ENCODE measurements at places on chromosomes 2 and 18.

- DNase-seq, result no peak
Measured at GRCh38 chr2:19982268-19982667, 7.6 kb downstream of the WDR35 start.

- DNase-seq, result no peak
Measured at GRCh38 chr2:28277466-28277865, 115.2 kb upstream of the FOSL2 start.

DNA sequence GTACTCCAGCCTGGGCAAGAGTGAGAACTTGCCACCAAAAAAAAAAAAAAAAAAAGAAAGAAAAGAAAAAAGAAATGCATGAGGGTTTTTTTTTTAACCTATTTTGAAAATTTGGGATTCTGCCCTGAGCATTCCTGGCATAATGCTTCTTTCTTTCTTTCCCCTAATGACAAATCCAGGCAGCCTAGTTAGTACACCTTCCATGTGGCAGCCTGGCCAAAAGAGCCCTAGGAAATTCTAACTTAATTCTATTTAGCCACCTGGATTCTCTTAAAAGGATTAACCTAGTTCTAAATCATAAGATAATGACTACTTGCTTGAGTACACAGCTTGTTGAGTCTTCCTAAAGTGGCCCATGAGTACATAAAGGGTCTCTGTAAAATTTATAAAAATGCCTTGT is 160.1 kb downstream of the THADA start:
- no peak for DNase-seq

DNA sequence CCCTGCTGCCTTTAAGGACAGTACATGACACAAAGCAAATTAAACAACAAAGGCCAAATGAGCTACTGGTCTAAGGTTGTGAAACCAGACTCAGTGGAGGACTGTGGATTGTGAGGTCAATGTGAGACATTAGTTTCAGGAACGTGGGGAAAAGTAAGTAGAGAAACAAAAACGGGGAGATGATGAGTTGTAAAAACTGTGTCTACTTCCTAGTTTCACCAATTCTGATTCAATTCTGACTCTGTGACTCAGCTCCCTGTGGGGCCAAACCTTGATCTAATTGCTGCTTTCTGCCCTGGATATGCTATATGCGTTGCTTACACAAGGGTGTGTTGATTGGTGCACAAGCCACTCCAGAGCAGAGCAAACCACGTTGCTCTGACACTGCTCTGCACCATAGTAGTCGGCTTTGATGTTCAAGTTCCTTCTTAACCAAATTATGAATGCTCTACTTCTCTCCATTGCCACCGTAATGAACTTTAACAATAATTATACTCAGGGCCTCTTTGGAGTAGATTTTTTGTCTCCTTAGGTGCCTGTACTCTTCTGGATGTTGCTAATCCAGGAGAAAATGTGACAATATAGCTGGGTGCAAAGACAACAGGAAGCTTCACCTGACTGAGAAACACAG is 1640.1 kb upstream of the CELF4 start:
- DNase-seq, result no peak

DNA sequence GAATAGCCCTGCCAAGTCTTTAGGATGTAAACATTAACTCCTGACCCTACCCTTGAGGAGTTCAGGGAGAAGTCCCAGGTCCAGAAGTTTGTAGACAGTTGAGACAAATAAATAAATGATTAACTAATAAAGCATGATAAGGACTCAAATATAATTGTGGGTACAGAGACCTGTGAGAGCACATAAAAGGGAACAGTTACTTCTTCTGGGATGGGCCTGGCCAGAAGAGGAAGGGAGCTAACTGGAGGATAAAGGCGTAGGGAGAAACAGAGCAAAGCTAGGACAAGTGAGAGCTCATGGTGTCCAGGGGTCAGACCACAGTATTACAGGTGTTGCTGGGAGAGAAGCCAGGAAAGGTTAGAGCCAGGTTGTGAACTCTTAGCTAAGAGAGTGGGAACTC is 3.0 kb downstream of the LCLAT1 start:
- DNase-seq, result no peak

GRCh38 chr2:209473930-209474419 is 50.1 kb downstream of the MAP2 start:
- DNase-seq, result peak; percentile 93

GRCh38 chr2:201471732-201472393 is 20.3 kb downstream of the STRADB start:
- peak; percentile 6 for DNase-seq

DNA sequence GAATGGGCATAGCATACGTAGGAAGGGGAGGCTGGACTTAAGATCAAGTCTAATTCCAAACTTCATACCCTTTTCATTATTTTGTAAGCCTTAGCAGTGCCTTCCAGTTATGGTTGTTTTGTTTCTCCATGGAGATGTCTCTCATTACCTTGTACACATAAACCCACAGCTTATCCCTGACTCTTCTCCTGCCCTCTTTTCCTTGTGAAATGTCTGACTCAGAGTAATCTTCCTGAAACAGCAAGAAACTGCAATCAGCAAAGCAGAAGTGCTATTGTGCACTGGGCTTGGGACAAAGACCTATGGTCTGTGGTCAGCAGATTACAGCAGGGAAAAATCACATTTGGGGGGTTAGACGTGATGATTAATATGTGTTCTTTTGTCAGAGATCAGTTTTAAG is 176.7 kb downstream of the IKZF2 start:
- DNase-seq, result peak; percentile 62

- DNase-seq, result no peak
Measured at GRCh38 chr2:52879561-52879960, 888.0 kb upstream of the CHAC2 start.

DNA sequence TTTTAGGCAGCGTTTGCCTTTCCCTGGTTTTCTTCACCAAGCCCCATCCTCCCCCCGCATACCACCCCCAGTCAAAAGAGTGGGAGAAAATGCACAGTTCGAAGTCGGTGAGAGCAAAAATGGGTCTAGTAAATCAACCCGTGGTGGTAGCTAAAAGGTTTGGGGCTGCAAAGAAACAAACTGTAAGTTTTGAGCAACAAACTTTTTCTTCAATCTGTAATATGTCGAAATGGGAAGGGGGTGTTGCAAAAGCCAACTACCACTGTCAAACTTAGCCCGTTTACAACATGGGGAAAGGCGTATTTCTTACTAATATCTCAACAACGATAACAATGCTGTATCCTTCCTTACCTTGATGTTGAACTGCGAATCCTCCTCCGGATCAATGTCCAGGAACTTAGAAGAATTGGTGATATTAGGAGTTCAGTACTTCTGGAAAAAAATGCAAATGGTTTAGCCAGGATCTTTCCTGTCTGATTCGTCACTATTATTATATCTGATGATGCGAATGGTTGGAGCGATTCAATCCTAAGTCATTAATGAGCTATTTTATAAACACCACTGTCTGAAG is 2.4 kb upstream of the SATB2 start:
- DNase-seq, result peak; percentile 57

GRCh38 chr18:41134426-41134825 is 820.6 kb upstream of the PIK3C3 start:
- no peak for DNase-seq

DNA sequence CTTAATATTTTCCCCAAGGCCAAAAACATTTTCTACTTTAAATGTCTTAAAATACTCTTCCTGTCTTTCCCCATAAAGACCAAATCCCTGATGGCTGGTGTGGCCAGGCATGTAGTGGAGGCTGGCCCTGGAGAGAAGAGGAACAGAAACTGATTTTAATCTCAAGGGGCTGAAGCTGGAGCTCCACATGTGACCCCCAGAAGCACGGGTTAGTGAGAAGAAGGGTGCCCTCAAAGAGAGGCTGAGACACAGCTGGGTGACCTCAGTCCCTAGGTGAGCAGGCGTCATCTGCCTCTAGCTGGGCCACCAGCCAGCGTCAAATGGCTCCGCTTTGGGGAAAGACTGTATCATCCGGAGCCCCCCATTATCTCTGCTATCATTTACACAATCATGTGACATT is 19.3 kb upstream of the TMEM18 start:
- no peak for DNase-seq

- DNase-seq, result no peak
Measured at GRCh38 chr2:135820003-135820618, 16.9 kb downstream of the LCT start.

GRCh38 chr2:236790963-236791362 is 221.3 kb downstream of the ACKR3 start:
- no peak for DNase-seq

DNA sequence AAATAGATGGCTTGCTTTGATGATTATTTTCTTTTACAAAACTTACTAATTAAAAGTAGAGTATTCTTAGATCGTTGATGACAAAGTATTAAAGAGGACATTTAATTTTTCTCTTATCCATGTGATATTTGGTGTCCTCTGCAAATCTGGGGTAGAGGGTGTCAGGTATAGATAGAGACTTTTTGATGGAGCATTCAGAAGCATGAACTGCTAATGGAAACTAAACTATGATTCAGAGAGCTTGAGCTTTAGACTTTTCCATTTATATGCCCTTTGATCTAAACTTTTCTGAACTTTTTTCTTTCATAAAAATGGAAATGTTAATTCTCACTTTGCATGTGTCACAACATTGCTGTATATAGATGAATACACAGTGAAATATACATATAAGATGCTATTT is 619.7 kb downstream of the PLCL1 start:
- no peak for DNase-seq

GRCh38 chr18:76202322-76202721 is 292.7 kb downstream of the ZNF516 start:
- no peak for DNase-seq

- DNase-seq, result no peak
Measured at GRCh38 chr2:237919593-237919992, 47.2 kb upstream of the UBE2F start.

- no peak for DNase-seq
Measured at GRCh38 chr2:33570681-33571080, 28.4 kb downstream of the FAM98A start.

GRCh38 chr2:62964671-62965070 is 86.0 kb upstream of the OTX1 start:
- no peak for DNase-seq

DNA sequence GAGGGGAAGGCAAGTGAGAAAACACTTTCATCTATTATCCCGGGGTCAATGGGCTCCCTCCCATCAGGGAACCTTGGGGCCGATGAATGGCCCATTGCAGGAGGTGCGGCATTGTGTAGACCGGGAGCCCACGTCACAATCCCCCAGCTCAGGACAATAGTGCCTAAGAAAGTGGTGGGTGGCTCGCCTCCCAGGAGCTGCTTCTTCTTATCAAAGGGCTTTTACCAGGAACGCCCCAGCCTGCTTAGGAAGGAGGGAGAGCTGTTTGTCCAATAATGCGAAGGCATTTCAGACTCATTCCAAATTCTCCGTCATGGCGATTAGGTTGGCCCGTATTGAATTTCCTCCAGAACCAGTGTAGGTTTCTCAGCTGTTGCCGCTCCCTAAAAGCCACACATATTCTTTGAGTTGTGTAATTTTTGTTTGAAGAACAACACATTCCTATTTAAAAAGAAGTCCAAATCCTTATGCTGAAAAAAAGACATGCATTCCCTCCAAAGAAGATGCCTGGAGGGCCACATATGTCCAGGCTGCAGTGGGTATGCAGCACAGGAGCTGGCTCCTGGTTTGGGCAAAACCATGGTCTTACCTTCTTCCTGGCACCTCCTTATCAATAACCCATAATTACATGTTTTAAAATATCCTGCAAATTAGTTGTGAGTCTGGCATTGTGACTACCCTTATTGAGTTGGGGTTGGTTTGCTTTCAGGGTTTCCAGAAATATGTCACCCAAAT is 264.7 kb downstream of the MYCN start:
- no peak for DNase-seq

GRCh38 chr2:99338029-99338585 is 918 bp downstream of the EIF5B start:
- peak; percentile 23 for DNase-seq

GRCh38 chr2:53233759-53234547 is 533.7 kb upstream of the CHAC2 start:
- no peak for DNase-seq

DNA sequence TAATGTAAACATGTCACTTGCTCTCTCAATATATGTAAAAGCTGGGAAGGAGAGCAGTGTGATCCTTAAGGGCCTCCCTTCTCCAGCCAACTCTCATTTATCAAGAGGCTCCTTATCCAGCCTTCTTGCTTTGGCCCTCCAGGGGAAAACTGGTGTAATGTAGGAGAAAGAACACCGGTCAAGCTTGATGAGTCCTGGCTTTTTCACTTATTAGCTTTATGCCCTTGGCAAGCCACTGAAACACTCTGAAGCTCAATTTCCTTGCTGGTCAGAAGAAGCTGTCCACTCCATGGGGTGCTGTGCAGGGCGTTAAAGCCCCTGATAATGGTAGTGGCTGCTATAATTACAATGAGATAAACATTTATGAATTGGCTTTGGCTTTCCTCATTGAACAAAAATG is 251.2 kb upstream of the RBBP8 start:
- DNase-seq, result no peak

DNA sequence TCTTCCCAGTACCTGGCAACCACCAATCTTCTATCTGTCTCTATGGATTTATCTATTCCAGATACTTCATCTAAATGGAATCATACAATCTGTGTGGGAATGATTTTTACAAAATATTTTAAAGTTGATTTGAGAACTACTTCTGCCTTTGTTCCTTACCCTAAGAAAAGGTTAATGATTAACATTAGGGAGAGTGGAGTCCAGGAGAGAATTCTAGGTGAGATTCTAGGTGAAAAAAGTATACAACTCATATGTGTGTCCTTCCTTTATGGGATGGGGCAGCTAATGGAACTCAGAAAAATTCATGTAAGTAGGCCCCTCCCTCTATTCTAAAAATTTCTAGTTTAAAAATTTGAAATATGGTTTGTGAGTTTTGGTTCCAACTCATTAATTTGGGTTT is 35.9 kb upstream of the WDSUB1 start:
- DNase-seq, result no peak

DNA sequence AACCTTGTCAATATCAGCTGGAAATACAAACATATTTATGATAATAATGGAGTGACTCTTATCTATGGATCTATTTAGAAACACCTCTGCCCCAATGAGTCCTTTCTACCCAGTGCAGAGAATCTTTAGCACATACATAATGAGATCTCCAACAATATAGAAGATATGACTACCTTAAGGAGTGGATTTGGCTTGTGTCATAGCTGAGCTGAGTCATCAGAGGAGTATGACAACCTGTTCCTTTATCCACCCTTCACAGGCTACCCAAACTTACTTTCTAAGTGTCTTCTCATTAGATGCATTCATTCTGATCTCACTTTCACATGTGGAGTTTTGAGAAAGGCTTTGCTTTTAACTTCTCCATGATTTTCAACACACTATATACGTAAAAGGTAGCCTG is 1218.9 kb downstream of the DSC3 start:
- DNase-seq, result peak; percentile 32

GRCh38 chr2:33437297-33437696 is 39.2 kb upstream of the RASGRP3 start:
- peak; percentile 25 for DNase-seq

- no peak for DNase-seq
Measured at GRCh38 chr2:68108120-68108519, 45.3 kb upstream of the C1D start.

Data from MCF 10A (cell line).